Endothelial cell (in vitro differentiated cells): ENCODE measurements at places on chromosomes 5 and 9.

GRCh38 chr5:136420168-136420898, 55.0 kb upstream of the TRPC7 start:
- no peak for DNase-seq

DNA sequence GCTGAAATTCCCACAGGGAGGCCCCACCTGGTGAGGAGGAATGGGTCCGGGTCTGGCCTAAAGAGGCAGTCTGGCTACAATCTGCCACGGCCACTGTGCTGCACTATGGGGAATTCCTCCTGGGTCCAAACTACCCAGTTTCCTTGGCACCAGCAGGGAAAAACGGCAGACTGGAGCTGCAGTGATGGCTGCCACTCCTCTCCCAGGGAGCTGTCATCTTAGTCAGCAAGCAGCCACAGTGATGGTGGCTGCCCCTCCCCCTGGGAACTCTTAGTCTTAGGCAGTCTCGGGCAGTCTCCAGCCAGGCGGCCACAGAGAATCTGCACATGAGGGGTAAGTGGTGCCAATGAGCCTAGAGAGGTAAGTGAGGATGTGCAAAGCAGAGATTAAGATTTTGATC, 205.8 kb downstream of the TMEM38B start:
- DNase-seq: no peak

DNA sequence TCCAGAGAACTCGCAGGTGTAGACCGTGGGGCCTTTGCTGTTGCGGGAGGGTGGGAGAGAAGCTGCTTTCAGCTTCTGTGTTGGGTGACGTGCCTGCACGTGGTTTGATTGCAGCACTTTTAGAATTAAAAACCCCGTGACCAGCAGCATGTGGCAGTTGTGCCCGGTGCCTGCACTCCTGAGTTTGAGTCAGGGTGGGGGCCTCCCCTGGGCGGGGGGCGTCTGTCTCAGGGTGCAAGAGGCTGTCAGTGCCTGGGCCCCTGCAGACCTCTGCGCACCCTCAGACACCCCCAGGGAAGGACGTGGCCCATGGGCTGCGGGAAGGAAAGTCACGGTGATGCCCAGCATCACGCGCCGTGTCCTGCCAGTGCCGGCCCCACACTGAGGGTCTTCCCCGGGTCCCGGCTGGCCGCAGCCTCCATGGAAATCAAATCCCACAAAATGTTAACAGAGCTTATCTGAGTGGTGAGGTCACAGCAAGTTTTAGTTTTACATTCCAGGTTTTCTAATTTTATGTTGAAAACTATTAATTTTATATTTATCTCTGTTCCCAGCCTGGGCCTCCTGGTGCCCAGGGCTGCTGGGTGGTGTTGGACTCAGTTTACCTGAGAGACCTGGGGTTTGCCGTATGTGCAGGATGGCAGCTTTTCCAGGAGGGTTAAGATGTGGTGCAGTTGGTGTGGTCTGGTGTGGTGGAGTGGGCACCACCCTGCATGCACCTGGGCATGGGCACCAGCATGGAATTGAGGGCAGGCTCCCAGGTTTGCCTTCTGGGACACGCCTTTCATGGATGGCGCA, 33.3 kb downstream of the AHRR start:
- DNase-seq: no peak

DNA sequence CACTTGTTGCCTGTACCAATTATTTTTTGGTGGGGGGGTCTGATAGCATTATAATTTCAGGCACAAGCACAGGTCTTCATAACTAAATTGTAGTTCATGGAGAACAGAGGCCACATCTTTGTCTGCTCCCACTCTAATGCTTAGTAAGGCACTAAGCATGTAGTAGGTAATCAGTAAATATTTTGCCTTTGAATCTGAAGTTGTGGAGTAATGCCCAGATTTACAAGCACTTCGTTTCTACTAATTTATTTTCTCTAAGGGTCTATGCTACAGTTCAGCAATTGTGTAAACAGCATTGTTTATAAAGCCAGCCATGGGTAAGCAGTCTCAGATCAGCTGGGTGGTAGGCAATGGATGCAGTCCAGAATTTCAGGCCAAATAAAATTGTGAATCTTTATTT, 78.6 kb downstream of the GRIA1 start:
- no peak for DNase-seq

DNA sequence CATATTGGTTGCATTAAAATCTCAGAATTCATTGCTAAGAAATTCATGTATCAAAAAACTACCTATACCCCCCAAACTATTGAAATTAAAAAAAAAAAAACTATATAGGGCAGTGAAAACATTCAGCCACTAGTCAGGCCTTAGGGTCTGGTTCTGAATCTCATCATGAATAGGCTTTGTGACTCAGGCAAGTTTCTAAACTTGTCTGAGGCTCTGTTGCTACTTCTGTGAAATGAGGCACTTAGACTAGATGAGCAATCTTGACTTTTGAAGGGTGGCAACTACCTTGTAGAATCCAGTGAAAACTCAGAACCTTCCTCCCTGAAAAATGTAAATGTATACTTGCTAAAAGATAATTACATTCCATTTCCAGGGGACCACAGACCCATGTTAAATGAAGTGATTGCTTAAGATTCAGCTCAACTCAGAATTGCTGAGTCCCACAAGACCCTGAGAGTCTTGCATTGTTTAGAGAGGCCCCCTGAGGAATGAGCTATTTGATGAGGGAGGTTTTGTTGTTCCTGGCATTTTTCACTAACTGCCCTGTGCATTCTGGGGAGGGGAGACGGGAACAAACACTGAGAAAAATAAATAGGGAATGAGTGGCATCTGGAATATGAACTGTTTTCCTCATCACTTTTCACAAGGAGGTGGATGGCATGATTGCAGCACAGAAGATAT, 29.5 kb downstream of the RAI14 start:
- no peak for DNase-seq
